ENCODE measurements at places on chromosomes 5 and 9.

DNA sequence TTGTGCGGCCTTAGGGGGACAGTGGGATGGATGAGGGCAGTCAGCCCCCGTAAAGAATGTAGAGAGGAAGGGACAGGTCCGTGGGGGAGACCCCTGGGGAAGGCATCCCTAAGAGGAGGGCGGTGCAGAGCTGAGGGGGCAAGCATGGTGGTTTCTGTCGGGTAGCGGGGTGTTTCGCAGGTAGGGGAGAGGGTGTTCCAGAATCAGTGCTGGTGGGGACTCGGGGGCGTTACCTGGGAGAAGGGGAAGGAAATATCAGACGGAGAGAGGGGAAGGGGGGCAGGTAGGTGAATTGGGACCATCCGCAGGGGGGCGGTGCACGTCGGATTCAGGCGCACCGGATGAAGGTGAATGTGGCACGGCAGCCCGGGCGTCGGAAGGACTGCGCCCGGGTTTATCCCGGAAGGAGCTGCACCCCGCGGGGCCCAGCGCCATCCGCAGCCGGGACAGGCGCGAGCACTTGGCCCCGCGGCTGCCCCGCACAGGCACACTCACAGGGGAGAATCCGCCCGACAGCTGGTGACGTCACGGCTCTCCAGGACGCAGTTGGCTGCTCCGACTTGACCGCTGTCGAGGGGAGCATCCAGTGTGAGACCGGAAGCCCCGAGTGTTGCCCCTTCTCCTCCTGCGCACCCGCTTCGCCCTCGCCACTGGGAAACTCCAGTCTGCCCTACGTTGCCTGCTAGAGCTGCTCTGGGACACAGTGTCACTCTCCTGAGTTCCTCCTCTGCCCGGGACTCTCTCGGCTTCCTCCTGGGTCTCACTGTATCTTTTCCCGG, 1.3 kb downstream of the CD72 start:
- no peak for DNase-seq

- DNase-seq: no peak
Observed at GRCh38 chr5:28903643-28904042, 1865.3 kb upstream of the CDH9 start.

DNA sequence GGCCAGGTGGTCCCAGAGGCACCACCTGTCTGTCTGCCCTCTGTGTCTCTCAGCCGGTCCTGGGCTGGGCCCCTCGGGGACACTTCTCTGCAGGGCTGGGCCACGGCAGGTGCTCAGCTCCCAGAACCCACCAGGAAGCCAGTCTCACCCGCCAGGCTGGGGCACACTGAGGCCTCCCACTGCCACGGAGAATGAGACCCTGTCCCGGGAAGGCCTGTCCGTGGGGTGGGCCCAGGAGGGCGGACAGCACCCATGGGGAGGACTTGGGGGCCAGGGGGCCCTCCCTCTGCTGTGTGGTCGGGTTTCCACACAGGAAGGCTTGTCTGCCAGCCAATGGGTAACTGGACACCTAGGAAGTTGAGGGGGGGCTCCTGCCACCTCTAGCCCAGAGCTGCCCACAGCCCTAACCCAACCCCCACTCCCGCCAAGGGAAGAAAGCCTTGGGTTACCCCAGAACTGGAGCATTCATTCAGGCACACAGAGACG, 4.1 kb upstream of the TUBB4B start:
- DNase-seq: no peak

- DNase-seq: no peak
Observed at GRCh38 chr5:132433141-132433540, 57.4 kb downstream of the IRF1 start.

DNA sequence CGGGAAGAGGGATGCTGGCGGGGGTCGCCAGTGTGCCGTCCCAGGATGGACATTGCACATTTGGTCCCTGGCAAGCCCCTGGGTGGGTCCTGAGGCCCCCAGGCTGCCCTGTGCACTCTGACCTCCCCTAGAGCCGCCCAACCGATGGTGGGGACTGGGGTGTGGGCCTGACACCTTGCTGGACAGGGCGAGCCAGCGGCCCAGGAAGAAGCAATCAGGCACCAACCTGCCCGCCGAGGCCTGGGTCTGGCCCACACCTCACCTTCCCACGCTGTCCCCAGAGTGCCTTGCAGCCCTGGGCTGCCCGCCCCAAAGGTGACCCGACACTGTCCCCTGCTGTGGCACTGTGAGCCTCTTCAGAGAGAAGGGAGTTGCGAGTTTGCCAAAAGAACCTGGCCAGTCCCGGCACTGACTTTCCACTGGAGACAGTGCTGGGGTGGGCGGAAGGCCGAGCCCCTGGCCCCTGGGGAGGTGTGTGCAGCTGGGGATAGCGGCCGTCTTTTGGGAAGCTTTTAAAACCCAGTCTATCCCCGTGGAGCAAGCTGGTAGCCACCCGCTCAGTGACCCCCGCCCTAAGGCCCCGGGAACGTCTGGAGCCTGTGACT, 12.0 kb upstream of the NRARP start:
- DNase-seq: no peak

DNA sequence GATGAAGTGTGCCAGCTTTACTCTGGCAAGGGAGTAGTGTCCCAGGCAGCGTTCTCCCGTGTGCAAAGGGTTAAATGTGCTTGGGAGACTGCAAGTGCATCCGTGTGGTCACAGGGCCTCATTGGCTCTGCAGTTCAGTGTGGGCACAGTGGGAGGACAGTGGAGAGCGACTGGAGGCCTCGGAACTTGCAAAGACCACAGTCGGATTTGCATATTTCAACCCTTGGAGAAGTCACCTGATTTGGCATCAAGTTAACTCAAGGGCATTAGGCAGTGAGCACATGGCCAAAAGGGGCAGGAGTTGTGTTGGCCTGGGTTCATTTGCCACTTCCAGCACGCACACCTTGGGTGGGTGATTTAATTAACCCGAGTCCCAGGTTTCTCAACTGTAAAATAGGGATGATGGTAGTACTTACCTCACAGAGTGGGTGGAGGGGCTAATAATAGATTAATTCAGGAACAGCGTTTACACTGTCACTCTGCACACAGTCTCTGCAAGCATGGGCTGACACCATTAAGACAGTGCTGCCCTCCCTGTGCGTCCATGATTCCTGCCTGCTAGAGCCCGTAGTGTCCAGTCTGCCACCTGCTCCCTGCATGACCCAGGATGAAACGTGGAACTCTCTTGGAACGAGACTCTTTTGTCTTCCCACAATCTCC, 22.7 kb downstream of the JADE2 start:
- DNase-seq: no peak

DNA sequence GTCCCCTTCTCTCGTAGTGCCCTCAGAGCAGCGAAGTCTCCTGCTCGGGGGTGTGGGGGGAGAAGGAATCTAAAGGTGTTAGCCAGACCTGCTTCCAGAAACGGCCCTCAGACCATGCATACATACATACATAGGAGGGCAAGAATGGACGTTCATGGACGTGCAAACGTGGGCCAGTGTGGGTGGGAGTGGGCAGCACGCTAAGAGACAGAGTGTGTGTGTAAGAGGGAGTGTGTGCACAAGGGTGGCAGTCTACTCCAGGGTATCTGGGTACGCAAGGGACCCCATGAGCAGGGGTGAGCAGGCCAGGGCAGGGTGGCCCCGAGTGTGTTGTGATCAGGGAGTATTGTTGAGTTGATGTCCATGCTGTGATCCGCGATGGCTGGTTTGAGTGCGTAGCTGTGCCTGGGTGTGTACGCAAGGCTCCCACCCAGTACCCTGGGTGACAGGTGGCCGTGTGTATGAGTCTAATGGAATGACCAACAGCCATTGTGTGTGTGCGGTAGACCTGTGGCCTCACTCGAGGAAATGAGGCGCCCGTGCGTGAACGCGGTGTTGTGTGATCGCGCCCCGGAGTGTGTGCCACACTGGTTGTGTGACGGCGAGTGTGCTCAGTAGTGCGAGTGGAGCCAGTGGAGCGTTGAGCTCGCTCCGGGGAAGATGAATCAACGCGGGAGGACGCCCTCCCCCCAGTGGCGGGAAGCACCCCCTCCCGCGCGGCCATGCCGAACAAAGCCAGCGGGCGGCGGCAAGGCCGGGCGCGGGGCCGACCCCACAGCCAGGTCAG, 826 bp downstream of the GPRIN1 start:
- DNase-seq: no peak

- no peak for DNase-seq
Observed at GRCh38 chr5:118597543-118597942, 390.8 kb downstream of the DTWD2 start.

GRCh38 chr9:124185413-124185812, 72.3 kb upstream of the NEK6 start:
- DNase-seq: no peak

Data from left renal cortex interstitium (tissue), 4 donors.